ENCODE measurements at places on chromosomes 6 and 20. TPM values are rescaled to one million over a fixed set of nuclear protein-coding genes. Genes with fewer than 3 reads are reported as not detected.

Gene NMBR
- not detected for total RNA-seq

Gene SOX18
- total RNA-seq, result 3.2 TPM

Gene HAO1
- not detected for total RNA-seq

Gene WFDC12
- total RNA-seq, result not detected

Gene MGME1
- 9.4 TPM for total RNA-seq

Gene DZANK1
- 1.8 TPM for total RNA-seq
